ENCODE measurements at places on chromosomes 16 and 17.

- no peak for DNase-seq
Measured at GRCh38 chr16:78458588-78458987, 359.1 kb downstream of the WWOX start.

GRCh38 chr16:89785523-89786155 is 30.8 kb downstream of the FANCA start:
- DNase-seq = no peak

DNA sequence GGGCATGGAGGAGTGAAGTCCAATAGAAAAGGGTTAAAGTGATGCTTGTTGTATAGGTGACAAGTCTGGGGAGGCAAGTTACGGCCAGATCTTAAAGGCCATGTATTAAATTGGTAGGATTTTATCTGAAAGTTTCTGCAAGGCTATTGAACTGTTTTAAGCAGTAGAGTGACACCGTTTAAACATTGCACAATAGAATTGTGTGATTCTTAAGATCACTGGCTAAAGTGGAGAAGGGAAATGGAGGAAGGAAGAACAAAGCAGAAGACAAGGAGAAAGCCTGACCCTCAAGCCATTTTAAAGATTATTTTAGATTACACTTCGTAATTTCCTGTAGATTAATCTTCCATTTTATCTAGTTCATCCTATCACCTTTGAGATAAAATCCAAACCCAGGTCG is 5.6 kb upstream of the MPHOSPH6 start:
- no peak for DNase-seq

DNA sequence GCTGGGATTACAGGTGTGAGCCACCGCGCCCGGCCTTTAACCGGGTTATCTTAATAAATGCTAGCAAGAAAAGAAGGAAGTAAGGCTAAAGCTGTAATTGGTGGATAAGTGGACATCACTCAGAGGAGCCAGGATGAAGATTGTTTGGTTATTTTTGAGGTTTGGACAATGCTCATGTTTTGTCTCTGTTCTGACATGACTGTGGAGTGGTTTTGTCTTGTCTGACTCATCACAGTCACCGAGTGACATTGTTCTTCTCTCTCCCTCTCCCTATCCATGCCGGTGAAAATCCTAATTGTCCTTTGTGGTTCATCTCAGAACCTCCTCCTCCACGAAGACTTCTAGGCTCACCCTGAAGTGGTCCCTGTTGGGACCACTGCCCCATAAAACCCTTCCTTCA is 23.5 kb upstream of the GRIN2A start:
- DNase-seq = no peak

- peak; percentile 82 for DNase-seq
Measured at GRCh38 chr16:11689031-11689840, 21.0 kb downstream of the SNN start.

DNA sequence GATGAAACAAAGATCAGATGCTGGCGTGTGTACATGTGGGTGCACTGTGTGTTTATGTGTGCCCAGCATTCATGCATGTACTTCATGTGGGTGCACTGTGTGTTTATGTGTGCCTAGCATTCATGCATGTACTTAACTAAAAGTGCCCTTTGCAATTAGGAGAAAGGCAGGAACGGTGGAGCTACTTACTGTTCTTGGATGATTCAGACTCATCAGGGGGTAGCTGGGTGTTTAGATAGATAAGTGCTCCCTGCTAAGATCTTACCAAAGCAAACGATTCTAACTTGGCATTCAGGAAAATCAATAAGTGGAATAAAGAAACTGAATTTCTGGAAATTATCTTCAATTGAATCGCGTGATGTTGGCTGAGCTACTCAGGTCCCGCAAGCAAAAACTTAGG is 8.6 kb upstream of the MYH2 start:
- DNase-seq = no peak

GRCh38 chr17:61412860-61413660 is 13.4 kb downstream of the TBX2 start:
- DNase-seq = no peak

DNA sequence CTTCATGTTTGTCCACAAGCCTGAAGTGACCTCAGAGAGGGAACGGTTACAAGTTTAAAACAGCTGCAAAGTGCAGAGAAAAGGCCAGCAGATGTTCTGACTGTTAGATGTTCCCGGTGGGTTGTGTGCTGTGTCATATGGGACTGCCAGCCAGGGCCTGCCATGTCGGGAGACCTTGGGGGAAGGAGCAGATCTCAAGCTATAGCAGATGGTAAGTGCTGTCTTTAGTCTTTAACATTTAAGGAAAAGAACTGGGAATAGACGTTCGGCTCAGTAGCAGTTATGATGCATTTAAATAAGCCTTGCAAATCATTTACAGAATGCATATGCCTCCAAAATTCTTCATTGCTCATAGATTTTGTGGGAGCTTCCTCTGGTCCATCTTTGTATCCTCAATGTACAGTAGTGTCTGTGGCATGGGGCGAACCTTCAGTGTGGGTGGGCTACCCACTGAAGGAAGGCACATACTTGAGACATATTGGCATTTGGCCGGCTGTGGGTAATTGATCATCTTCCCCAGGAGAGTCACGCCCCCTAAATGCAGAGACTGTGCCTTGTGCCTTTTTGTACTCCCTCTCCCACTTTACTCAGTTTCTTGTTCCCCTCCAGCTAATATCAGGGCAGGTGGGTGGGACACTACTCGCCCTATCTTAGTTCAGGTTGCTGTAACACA is 131.9 kb downstream of the NPIPB5 start:
- DNase-seq = no peak

GRCh38 chr16:1019231-1020090 is 37.9 kb downstream of the SOX8 start:
- DNase-seq = no peak

DNA sequence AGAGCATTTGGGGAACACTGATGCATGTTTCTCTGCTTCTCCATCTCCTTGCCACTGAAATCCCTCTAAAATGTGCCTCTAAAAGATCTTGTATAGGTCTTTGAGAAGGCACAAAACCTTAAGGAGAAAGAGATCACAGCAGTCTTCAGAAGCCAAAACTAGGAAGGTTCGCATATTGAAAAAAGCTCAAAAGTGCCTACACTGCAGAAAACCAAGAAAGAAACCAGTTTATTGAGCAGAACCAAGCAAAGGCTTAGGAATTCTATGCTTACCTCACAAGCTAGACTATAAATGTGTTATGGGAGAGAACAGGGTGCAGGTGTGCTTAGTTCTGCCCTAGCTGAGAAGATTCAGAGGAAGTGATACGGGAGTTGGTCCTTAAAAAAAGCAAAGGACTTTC is 16.6 kb downstream of the DGKE start:
- no peak for DNase-seq

- DNase-seq = no peak
Measured at GRCh38 chr17:17385491-17385890, 82.3 kb downstream of the NT5M start.

- no peak for DNase-seq
Measured at GRCh38 chr16:61934601-61935000, 101.6 kb downstream of the CDH8 start.

- no peak for DNase-seq
Measured at GRCh38 chr17:11707586-11707985, 109.3 kb downstream of the DNAH9 start.

GRCh38 chr17:60388742-60389141 is 3.2 kb downstream of the USP32 start:
- no peak for DNase-seq

DNA sequence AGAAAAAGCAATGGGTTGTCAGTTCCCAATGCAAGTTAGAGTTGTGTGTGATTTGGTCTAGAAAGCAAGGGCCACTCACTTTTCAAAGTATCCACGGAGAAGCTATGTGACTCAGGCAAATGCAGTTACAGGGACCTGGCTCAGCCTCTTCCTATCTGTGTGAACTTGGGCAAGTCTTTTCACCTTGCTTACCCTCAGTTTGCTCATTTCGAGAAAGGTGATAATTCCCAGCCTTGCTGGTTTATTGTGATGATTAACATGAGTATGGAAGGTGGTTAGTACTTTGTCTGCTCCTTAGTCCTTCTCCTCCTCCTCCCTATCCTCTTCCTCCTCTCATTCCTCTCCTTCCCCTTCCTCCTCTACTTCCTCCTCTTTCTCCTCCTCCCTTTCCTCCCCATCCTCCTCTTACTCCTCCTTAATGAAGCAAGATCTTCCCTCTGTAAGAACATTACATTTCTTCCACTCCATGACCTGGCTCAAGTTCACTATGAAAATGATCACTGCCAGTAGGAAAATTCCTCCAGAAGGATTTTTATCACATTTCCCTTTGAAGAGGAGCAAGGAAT is 204.0 kb downstream of the GRIN2A start:
- no peak for DNase-seq

- no peak for DNase-seq
Measured at GRCh38 chr17:81003711-81004475, 12.3 kb downstream of the CHMP6 start.

DNA sequence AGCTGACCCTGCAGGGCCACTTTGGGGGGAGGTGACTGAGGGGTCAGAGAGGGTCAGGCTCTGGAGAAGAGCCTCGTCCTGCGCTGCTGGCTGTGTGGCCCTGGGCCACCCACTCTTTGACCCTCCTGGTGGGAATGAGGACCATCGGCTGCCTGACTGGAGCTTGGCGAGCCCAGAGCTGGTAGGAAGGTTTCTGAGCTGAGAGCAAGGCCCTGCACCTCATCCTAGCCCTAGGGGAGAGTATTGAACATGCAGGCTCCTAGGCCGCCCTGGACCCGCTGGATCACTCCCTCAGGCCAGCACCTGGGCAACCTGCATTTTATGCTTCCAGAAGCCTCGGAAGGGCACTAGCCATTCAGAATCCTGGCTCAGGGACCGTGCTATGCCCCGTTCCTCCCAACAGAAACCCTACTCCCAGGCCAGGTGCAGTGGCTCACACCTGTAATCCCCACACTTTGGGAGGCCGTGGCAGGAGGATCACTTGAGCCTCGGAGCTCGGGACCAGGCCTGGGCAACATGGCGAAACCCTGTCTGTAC is 14.5 kb downstream of the MAP2K3 start:
- DNase-seq = no peak

GRCh38 chr17:40317345-40317873 is 8.4 kb downstream of the RARA start:
- no peak for DNase-seq

GRCh38 chr16:88449267-88449561 is 3.9 kb upstream of the ZFPM1 start:
- no peak for DNase-seq

GRCh38 chr17:74480290-74480689 is 13.9 kb downstream of the CD300A start:
- DNase-seq = no peak

GRCh38 chr17:68897557-68897956 is 57.6 kb downstream of the ABCA8 start:
- no peak for DNase-seq

- DNase-seq = no peak
Measured at GRCh38 chr16:66326991-66327513, 39.4 kb upstream of the CDH5 start.

DNA sequence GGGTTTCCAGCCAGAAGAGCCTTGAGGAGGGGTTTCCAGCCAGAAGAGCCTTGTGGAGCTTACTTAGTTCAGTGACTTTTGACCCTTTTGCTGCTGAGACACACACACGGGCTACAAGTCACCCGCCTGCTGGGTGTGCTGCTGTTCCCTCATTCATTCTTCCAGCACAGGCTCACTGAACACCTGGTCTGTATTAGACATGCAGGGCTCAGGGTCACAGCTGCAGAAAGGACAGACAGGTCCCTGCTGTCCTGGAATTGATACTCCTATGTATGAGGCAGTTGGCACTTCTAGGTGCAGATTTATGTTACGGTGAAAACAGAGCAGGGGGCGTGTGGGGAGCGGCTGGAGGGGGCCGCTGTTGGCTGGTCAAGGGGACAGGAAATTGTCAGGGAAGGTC is 6.8 kb downstream of the CACNG4 start:
- DNase-seq = no peak

DNA sequence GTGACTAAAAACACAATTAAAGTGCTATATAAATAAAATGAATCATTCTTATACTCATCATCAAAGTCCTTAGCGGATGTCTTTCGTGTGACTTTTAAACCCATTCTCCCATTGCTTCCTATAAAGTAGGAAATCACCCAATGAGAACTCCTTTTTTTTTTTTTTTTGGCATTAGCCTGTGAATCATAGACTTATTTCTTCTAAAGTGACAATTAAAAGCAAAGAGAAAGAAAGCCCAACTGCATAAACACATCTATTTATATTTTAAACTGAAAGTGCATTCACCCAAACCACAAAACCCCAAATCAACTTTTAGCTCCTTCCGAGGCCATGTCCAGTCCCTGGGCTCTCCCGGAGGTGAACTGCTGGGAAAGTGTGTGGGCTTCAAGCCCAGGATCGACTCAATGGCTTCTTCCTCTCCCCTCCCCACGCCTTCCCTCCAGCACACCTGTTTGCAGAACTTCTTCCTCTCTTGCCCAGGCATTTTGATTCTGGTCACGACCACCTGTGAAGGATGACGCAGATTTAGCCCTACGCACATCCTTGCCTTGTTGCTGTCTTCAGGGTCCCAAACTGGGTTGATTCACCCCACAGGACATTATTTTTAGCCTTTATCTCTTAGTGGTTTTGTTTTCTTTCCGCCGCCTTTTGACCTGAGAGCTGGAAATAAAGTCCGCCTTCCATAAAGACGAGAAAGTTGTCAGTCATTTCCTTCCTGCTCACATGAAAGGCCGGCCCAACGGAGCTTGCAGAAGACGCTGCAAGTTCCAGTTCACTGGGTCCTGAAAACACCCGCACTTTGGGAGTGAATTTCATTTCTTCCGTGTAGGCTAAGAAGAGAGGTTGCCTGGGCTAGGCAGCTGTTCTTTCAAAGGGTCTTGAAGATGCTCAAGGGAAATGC is 166.8 kb downstream of the MAP2K6 start:
- peak; percentile 87 for DNase-seq

DNA sequence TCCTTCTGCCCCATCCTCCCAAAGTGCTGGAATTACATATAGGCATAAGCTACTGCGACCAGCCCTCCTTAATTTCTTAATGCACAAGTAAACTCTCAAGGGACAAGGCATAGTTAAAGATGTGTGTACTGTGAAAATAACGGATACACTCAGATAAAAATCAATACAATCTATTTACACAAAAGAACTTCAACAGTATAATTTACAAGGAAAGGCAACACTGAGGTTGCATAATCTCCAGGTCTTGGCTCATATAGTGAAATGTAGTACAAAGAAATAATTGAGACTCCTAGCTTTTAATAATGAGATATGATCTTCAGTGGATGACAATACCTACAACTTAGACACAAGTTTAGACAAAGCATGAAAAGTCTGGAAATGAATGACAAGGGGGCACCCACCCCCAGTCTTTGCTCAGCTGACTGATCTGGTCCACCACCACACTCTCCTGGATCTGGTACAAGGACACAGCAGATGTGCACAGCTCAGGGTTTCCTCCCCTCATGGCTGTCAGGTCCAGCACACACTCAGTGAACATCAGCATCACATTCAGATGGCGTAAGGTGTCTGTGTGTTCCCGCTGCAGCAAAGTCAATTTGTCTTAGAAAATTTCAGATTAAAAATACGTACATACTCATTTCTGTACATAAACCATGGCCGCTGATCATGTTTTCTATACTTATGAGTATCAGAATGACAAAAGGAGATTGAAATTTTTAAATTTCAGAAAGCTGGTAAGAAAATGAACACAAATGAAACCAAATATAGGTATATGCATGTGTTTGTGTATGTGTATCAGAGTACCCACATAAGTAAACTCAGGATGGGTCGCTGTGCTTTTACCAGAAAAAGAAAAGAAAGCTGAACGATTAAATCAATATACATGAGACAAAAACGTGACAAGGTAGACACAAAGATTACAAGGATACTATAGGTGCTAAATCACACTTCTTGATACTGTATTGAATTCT is 33.7 kb upstream of the ALDH3A1 start:
- DNase-seq = no peak

GRCh38 chr17:14582996-14583395 is 282.1 kb downstream of the HS3ST3B1 start:
- no peak for DNase-seq

Data from naive B cell (primary cell).